Right lung (tissue), 10 donors: ENCODE measurements at places on chromosomes 11 and 22. TPM values are rescaled to one million over a fixed set of nuclear protein-coding genes. Genes with fewer than 3 reads are reported as not detected.
A peak's percentile ranks its signal among the peaks of the same experiment; 100 is the strongest.

Gene NCF4
- polyA plus RNA-seq = 3.7 TPM

DNA sequence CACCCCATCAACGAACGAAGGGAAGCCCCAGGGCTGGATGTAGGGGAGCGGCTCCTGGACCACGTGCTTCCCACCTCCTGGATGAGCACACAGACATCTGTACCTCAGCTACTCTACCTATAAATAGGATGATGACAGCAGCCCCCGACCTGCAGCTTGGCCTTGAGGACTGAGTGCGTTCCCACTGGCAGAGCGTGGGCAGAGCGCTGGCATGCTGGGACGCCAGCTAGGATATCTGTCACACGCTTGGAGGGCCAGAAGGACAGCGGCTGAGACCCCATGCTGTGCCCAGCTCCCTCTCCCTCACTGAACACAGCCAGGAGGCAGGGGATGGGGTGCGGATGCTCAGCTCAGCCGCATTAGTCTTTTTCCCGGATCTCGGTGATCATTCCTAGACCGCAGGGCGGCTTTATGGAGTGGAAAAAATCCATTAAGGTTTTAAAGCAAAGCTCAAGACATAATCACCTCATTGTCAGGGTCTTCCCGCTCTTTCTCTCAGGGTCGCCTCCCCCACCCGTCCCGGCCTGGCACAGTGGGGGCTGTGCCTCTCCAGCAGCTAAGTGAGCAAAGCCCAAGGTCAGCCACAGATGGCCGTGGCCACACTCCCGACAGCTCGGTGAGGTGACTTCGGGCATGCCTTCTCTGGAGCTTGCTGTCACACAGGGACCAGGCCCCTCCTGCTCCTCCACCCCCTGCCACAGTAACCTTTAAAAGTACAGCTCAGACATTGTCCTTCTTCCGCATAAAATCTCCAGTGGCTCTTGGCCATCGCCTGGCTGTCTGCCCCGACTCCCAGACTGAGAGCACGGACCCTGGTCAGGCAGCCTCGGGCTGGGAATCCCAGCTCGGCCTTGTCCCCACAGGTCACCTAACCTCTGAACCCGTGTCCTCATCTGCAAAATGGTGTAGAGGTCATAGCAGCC lies 69.6 kb upstream of the SHISAL1 start:
- DNase-seq = no peak

GRCh38 chr11:19781351-19781750 lies 68.7 kb downstream of the NAV2 start:
- DNase-seq = no peak

DNA sequence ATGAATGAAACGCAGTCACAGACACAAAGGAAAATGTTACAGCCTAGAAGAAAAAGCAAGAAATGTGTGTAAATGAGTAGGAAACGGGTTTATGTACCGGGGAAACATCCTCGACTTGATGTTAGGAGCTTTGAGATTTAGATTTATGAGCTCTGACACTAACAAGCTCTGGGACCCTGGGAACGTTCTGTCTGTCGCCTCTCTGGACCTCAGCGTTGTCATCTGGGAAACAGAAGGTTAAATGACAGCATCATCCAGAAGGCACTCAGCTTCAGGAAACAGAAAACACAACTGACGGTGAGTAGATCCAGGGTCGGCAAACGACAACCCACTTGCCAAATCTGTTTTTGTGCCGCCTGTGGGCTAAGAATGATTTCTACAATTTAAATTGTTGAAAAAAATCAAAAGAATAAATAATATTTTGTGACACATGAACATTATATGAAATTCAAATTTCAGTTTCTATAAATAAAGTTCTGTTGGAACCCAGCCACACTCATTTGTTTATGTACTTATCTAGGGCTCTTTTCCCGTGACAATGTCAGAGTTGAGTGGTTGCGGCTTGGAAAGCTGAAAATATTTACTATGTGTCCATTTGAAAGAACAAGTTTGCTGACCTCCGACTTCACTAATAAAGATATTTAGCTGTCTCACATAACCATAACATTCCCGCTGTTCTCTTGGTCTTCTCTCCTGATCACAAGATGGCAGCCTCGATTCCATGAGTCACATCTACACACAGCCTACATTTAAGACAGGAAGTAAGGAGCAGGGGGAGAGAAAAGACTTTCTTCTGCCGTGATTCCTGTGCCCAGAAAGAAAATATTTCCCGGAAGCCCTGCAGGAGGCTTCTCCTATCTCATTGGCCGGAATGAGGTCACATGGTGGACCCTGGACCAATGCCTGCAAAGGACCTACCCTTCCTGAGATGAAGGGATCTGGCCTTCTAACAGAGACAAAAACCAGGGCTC lies 47.1 kb upstream of the SYT13 start:
- peak; percentile 65 for DNase-seq

GRCh38 chr22:36924151-36924698 lies 10.8 kb downstream of the CSF2RB start:
- DNase-seq = no peak

Gene BAIAP2L2
- 0.98 TPM for polyA plus RNA-seq

- DNase-seq = no peak
Measured at GRCh38 chr11:67060111-67060522, 3.5 kb downstream of the RHOD start.

DNA sequence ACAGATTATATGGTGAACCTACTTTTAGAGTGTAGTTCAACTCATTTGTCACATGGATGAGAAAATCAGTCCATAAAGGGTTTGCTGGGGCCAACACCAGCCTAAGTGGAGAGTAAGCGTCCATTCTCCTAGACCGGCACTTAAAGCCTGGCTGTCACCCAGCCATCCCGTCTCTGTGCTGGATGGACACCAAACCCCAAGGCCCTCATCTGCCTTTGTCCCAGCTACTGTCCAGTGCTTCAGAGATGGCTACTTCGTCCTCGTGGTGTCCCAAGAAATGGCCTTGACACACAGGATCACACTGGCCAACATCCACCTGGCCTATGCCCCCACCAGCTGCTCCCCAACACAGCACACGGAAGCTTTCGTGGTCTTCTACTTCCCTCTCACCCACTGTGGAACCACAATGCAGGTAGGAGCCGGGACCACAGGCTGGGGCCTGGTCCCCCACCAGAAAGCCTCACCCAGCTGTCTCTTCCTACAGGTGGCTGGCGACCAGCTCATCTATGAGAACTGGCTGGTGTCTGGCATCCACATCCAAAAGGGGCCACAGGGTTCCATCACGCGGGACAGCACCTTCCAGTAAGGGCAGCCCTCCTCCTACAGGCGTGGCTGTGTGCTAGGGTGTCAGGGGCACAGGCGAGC lies 3.5 kb downstream of the ZP1 start:
- no peak for DNase-seq

Gene UBXN1
- polyA plus RNA-seq = 132 TPM
